C1 segment of cervical spinal cord (tissue), 14 donors: ENCODE measurements at places on chromosomes 1 and 21.

DNA sequence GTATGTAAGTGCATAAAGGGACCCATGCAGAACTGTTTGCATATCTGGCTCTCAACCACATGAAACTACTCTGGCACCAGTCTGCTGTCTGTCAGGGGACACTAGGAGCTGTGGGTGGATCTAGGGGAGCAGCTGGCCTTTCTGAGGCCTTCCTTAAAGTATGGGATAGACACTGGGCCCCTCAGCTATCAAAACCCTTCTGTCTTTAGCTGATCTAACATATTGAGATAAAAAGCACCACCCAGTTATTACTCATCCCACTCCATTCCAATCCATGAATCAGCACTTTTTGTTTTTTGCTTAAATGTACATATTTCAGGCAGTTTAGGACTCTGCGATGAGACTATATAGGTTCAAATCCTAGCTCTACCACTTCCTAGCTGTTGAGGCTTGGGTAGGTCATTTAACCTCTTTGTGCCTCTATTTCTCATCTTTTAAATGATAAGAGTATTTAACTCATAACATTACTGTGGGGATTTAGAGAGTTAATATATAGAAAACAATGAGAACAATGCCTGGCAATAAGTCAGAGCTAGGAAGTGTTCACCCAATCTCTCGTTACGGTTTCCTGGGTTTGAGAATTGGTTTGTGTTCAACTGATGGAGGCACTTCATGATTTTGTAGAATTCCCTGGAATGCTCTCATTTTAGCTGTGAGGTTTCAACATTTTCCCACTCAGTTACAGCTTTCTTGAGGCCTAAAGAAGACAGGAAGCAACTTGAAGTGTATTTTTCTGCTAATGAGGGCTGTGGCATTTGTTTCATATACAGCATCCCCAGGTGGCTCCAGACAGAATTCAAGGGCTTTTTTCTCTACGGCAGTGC, 68.9 kb downstream of the LRIG2 start:
- DNase-seq: no peak

- DNase-seq: no peak
Observed at GRCh38 chr1:92743221-92743620, 41.7 kb downstream of the EVI5 start.

DNA sequence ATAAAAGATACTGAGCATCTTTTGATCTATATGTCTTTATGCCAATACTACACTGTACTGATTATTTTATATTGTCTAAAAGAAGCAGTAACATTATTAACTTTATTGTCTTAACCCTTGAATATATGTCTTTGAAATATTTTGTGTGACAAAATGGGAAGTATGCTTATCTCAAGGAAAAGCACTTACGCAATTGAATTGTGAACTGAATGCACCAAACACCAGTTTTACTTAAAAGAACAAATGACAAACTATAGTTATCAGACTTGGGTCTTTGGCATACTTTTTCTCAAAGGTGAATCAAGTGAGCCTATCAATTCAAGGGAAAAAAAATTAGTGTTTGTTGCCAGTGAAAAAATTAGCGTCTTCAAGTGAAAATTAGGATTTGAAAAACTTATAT, 9.2 kb upstream of the SLC6A9 start:
- DNase-seq: no peak

DNA sequence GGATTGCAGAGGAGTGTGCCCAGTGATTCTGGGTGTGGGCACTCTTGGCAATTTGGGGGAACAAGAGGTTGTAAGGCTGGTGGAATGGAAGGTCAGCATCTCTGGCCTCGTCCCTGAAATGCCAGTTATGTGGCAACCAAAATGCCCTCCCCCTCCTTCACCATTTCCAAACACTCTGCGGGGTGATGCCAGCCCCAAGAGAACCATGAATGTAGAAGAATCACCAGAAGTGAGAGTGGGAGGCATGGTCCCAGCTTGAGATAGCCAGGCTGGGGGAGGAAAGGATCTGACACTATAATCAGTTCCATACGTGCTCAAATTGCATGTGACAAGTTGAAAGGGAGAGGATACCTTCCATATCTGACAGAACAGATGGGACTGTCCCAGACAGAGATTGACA, 88.7 kb upstream of the EDN2 start:
- no peak for DNase-seq

- DNase-seq: no peak
Observed at GRCh38 chr1:92691925-92692324, 93.0 kb downstream of the EVI5 start.

DNA sequence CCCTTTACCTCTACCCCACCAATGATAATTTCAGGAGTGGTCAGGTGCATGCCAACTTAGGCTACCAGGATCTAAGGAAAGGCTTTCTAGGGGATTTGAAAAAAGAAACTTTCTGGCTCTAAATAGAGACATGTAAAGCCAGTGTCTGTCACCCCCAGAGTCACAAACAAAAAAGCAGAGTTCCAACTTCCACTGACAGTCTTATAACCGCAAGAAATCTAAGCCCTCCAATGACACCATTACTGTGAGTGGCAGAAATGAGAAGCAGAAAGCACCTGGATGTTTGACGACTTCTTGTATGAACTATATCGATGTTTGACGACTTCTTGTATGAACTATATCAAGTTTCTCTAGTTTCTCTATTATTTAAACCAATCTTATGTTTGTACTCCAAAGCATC, 6.0 kb downstream of the DENND1B start:
- DNase-seq: no peak

- no peak for DNase-seq
Observed at GRCh38 chr21:38668067-38668466, 137.7 kb upstream of the ETS2 start.

- DNase-seq: no peak
Observed at GRCh38 chr1:74693473-74693872, 19.9 kb upstream of the ERICH3 start.
